Neural crest cell (in vitro differentiated cells): ENCODE measurements at places on chromosomes 5 and 9. TPM values are rescaled to one million over a fixed set of nuclear protein-coding genes. Genes with fewer than 3 reads are reported as not detected.

Gene ANKRD20A1
- 1.4 and 1.6 TPM in 2 replicates for total RNA-seq

DNA sequence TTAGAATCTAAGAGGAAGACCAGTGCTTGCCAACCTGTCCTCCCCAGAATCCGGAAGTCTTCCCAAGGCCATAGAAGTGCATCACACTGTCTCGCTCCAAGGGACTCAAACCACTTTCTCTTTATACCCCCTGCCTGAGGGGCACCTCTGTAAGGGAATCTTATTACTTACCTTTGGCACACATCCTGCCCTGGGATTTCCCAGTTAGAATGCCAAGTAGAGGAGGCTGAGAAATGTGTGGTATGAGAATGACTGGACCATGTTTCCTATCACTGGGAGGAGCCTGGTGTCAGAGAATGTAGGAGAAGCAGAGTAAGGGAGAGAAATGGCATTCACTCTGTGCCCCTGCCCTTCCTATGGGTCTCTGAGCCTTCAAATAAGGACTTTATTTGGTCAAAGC lies 85.8 kb downstream of the AOPEP start:
- H3K27ac ChIP-seq, result no peak overlapping the region
- peaks cover 3% of the 10 kb centered on the region for H3K4me1 ChIP-seq
- H3K27me3 ChIP-seq, result no peaks in the 10 kb centered on the region
- H3K36me3 ChIP-seq, result peaks cover 13% of the 10 kb centered on the region
- no peak overlapping the region for H3K4me3 ChIP-seq

- H3K27me3 ChIP-seq, result peaks cover 12% of the 10 kb centered on the region
- H3K4me1 ChIP-seq, result peaks cover 3% of the 10 kb centered on the region
- H3K36me3 ChIP-seq, result peaks cover 17% of the 10 kb centered on the region
- H3K4me3 ChIP-seq, result no peak overlapping the region
- DNase-seq, result no peak
Observed at GRCh38 chr9:34370335-34370969, 6.2 kb downstream of the MYORG start.

Gene IRX1
- 24.8 and 26.1 TPM in 2 replicates for total RNA-seq

GRCh38 chr5:2133936-2134335 lies 251.2 kb upstream of the IRX4 start:
- H3K27ac ChIP-seq, result no peak overlapping the region
- DNase-seq, result no peak
- H3K4me1 ChIP-seq, result peaks cover 25% of the 10 kb centered on the region
- H3K27me3 ChIP-seq, result peaks cover 3% of the 10 kb centered on the region
- no peaks in the 10 kb centered on the region for H3K36me3 ChIP-seq

- no peak overlapping the region for H3K27ac ChIP-seq
- peak overlapping the region; percentile 64 for H3K4me3 ChIP-seq
- H3K36me3 ChIP-seq, result no peaks in the 10 kb centered on the region
- DNase-seq, result peak; percentile 38
- peaks cover 100% of the 10 kb centered on the region for H3K27me3 ChIP-seq
Observed at GRCh38 chr5:111070272-111071134, 1.0 kb upstream of the TSLP start.

Gene IL9
- total RNA-seq, result not detected in 2 replicates

Gene DOCK8
- total RNA-seq, result 0.58 and 0.68 TPM in 2 replicates

DNA sequence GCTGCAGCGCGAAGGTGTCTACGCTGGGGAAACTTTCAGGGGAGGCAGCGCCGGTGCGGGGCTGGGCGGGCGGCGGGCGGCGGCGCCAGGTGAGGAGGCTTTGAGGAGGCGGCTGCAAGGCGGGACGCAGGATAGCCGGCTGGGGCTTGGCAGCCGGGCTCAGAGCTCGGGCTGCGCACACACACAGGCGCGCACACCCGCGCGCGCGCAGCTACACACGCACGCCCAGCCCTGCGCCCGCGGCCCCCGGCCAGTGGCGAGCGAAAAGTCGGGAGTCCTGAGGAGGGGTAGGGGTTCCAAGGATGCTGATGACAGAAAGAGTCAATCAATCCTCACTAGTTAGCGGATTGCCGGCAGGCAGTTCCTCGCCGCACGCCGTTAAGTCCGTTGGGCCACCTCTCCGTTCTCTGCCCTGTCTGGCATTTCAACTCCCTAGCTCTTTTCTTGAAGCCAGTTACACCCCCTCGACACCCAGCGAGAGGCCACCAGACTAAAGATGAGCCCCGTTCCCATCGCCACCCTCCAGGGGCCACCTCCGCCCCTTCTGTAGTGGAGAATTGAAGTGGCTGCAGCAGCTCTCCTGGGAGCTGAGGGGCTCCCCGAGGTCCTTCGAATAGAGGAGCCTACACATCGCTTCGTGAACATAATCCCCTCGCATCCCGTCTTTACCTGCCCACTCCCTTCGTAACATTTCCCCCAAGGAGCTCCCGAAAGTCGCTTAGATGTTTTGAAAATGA lies 1640.3 kb upstream of the C9orf72 start:
- H3K4me3 ChIP-seq, result peak within 1 kb of the TSS; percentile 98
- peak; percentile 21 for DNase-seq
- H3K27me3 ChIP-seq, result peaks cover 87% of the 10 kb centered on the region
- H3K27ac ChIP-seq, result peak within 1 kb of the TSS; percentile 76

DNA sequence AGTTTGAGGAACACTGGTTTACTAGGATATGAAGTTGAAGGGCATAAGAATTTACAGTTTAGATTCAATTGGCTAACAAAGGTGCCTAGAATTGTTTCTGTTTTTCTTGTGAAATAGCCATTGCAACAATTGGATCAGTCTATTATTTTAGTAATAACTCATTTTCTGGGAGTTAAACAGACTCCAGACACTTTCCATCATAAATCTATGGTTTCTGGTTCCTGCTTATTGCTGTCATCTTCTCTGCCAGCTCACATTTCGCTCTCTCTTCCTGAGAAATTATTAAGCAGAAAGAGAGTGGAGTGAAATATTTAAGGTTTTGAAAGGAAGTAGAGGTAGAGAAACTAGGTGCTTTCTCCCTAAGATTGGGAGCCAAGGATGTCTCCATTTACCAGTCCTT lies 165.1 kb upstream of the PRR16 start:
- H3K36me3 ChIP-seq, result no peaks in the 10 kb centered on the region
- DNase-seq, result no peak
- H3K27ac ChIP-seq, result no peak overlapping the region
- no peak overlapping the region for H3K4me3 ChIP-seq
- peaks cover 2% of the 10 kb centered on the region for H3K27me3 ChIP-seq

Gene NXNL2
- not detected in 2 replicates for total RNA-seq

DNA sequence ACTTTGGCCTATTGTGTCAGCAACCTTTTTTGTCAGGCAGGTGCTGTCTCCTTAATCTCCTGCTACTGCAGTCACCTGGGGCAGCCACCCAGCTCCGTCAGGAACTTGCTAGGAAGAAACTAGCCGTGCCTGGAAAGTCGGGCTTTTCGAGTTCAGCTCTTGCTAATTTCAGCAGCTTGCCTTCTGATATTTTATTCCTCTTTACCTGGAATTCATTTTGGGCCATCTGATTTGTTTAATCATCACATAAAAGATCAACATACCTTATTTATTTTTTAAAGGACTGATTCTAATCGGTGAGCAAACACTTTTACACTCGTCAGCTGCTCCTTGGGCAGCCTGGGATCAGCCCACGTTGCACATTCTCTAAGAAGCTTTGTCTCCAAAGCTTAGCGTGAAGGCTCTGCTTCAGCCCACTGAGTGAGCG lies 42.2 kb downstream of the PRLR start:
- no peak for DNase-seq
- no peaks in the 10 kb centered on the region for H3K36me3 ChIP-seq
- H3K4me1 ChIP-seq, result no peaks in the 10 kb centered on the region
- no peaks in the 10 kb centered on the region for H3K27me3 ChIP-seq

Gene WWC1
- 13.3 and 13.7 TPM in 2 replicates for total RNA-seq

Gene SLC6A19
- not detected in 2 replicates for total RNA-seq

Gene PLPP1
- total RNA-seq, result 13.2 and 14.1 TPM in 2 replicates
